ENCODE measurements at places on chromosomes 1 and 21.

DNA sequence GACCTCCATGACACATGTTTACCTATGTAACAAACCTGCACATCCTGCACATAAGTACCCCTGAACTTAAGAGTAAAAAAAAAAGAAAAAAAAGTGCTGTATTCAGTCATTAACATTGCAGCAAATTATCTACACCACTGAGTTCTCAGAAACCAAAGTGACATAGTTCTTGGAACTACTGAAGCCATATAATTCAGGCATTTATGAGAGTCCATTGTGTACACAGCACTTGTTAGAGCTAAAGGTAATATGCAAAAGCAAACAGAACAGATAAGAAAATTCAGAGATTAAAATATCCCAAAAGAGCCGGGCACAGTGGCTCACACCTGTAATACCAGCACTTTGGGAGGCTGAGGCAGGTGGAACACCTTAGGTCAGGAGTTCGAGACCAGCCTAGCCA is 38.0 kb downstream of the F5 start:
- no peak for DNase-seq

DNA sequence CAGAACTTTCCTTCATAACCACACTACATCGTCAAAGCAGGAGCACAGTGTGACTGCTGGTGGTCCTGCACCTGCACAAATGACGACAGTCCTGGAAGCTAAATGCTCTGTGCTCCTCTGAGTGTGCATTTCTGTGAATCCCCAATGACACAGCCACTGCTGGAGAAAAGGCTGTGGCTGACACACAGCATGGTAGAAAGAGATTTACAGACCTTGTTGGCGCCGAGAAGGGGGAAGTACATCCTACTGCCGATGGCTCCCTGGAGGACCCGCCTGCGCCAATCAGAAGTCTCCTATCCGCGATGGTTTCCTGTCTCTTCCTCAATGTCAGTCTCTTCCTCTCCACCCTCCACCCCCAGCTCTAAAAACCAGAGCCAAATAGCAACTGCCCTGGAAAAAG is 115.4 kb upstream of the RAB4A start:
- peak; percentile 44 for DNase-seq

DNA sequence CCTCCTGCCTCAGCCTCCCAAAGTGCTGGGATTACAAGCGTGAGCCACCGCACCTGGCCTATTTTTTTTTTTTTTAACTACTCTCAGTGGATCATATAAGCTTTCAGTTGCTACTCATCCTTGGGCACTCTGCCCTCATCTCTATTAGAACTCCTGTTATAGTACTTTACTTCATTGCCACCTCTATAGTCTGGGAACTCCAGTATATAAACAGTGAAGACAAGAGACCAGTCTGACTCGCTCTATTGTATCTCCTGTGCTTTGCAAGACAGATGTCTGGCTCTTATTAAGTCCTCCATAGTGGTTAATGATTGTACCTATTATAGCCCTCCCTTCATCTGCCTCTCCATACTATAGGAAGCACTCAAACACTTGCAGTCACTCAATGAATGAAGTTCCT is 15.1 kb downstream of the KHDRBS1 start:
- DNase-seq = no peak

DNA sequence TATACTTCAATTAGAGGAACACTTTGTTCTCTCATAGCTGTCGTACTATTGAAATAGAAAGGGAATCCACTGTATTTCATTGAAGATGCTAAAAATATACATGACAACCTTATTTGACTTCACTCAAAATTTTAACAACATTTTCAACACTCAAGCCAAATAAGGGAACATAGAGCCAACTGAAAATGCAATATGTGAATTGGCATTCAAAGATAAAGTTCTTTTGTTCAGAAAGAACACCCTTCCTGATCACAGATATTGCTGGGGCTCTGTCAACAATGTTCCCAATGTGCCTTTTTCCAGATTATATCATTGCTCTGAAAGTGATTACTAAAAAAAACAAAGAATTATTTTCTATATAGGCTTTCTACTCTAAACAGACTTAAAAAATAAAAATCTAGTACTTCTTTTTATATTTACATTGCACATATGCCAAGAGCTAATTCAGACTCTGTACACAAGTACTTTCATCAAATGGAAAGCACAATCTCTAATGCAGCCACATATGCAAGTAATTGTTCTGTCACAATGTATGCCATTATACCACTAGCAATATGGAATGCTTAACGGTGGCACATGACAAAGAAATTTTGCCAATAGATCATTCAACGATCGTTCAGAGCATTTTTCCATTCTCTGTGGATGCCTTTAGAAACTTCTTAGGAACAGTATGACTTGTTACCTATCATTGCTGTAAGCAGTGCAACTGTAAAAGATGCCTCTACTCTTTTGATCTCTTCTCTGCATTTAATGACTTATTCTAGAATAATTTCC is 171.0 kb downstream of the EIF4G3 start:
- DNase-seq = no peak

GRCh38 chr1:43625063-43625780 is 24.7 kb upstream of the KDM4A start:
- no peak for DNase-seq

DNA sequence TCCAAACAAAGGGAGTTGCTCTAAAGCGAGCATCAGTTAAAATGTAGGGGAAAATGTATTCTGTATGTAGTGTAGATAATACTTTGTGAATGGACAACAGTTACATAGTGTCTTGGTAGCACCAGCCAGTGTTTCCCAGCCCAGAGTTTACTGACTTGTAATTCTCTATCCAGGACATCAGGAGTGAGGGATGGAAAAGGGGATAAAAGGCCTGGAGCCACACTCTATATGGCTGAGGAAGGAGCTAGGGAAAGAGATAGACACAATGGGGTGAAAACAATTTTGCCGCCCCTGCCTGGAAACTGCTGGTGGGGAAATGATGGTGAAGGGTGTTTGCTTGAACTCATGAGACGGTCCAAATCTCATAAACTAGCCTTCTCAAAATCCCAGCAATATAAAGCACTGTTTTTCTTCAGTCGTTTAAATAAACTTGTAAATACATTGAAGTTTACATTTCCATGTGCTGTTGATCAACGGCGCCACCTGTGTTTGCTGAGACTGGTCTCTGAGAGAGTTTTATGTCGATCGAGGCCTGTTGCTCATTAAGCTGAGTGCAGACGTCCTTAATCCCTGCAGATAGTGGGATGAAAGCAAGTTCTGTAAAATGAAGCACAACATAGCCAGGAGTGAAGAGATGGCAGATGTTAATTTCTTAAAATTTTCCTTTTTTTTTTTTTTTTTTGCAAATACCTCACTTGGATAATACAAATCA is 27.9 kb upstream of the AGO1 start:
- no peak for DNase-seq

- no peak for DNase-seq
Measured at GRCh38 chr1:45854724-45855123, 51.3 kb downstream of the MAST2 start.

GRCh38 chr1:62732331-62732730 is 44.1 kb upstream of the DOCK7 start:
- no peak for DNase-seq

GRCh38 chr21:45954261-45954660 is 27.3 kb upstream of the COL6A1 start:
- DNase-seq = no peak

DNA sequence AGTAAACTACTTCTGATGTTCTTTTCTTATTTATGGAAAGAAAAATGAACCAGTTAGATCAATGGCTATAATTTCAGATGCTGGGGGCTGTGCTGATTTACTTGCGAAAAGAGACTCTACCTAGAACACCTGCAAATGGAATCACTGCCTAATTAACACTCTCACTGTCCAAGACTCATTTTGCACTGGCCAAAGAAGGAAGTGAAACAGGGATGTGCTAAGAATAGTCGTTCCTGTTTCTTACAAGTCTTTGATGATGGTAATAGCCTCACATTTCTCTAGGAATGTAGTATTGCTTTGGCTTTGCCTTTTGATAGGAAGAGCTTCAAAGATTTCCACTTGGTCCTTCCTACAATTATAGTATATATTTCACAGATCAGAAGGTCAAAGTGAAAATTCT is 12.7 kb upstream of the TSNAX start:
- no peak for DNase-seq

Measured in CD4-positive, alpha-beta T cell treated with Interferon alpha-2 for 1 hour (primary cell).